CD4-positive, alpha-beta T cell treated with Interleukin-15 for 1 hour (primary cell): ENCODE measurements at places on chromosomes 5 and 9.

DNA sequence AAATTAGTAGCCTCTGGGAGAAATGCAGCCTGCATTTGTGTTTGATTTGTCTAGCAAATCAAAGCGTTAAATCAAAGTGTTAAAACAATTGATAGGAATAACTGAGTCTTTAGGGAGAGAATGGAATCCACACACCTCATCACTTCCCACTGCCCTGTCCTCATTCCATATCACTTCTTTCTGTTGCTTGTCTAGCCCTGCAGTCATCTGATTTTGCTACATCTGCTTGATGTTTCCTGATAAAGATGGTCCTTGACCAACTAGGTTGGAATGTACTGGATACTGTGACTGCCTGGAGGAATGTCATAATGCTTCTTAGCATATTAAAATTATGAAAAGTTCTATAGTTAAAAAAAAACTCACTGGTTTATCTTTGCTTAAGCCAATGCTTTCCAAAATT, 119.9 kb downstream of the DOCK2 start:
- no peak for DNase-seq

DNA sequence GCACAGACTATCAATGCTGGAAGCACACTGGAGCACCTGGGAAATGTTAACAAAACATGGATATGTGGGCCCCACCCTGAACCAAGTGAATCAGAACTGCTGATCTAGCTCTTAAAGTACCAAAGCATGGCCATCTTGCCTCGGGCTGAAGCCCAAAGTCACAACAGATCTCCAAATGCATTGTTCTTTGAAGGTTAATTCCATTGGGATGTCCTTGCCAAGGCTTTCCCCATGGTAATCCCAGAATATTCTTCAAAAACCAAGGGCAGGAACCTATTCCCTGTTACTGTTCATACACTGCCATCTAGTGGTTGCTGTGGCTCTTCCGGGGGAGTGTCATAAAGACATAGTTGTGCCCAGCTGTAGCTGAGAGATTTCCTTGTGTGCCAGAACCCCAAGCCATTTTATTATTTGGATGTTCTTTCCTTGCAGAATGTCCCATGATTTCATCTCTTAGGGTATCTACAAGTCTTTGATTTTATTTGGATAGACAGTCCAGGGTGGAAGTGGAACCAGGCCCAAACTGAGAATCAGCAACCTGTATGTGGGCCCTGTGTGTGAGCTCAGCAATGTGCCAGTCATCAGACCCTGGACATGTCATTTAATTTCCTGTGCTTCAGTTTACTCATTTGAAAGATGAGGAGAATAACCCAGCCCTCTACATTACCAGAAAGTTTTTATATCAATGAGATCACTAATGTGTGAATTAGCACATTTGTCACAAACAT, 290.0 kb downstream of the ACTL7B start:
- DNase-seq: no peak

- DNase-seq: no peak
Measured at GRCh38 chr9:109817146-109817845, 37.3 kb downstream of the PALM2AKAP2 start.

DNA sequence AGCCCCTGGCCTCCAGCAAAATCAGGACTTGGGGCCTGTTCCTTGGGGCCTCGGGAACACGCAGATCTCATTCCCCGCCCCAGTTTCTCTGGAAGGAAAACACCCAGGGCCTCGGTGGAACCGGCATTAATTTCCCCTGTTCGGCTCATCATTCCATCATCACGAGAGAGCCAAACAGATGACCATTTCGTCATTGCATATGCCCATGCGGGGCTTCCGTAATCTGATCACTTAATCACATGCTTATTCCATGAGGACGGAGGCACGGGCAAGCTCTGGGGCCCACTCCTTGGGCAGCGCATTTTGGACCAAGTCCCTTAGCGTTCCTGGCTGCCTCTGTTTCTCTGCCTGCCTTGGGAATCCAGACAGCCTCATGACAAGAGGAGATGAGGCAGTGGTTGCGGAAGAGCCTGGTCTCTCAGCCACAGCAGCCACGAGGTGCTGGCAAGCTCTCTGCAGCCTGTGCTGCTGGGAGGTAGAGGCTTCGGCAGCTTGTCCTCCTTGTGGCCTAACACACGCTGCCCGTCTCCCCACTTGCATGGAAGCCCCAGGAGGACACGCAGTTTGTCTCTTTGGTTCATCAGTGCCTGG, 65.0 kb upstream of the IER5L start:
- DNase-seq: no peak

DNA sequence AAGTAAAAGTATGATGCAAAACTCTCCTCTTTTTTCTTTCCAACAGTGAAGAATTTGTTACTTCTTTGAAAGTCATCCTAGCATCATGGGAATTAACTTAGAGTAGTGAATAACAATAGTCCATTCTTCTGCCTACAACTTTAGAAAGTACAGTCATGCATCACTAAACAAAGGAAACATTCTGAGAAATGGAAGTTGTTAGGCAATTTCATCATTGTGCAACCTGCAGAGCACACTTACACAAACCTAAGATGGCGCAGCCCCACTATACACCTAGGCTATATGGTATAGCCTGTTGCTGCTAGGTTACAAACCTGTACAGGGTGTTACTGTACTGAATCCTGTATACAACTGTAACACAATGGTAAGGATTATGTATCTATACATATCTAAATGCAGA, 1209.3 kb upstream of the C9orf72 start:
- DNase-seq: no peak

- no peak for DNase-seq
Measured at GRCh38 chr9:84504360-84504759, 163.8 kb upstream of the SLC28A3 start.

- no peak for DNase-seq
Measured at GRCh38 chr5:170541146-170541769, 37.4 kb downstream of the KCNIP1 start.

GRCh38 chr9:129264388-129264787, 86.3 kb upstream of the IER5L start:
- no peak for DNase-seq

DNA sequence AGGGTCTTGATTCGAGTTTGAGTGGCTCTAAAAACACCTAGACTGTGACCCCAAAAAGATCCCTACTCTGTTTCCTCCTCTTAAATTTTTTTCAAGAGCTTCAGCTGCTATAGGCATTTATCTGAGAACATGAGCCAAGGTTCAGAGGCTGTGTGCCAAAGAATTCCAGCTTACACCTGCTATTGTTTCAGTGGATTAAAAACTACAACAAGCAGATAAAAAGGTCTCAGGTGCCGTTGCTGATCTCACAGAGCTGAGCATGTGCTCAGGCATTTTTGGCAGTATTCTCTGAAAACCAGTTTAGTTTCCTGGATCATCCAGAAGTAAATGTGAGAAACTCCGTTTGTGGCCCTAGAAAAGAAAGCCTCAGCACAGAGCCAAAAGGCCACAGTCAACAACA, 349.2 kb downstream of the DEPDC1B start:
- DNase-seq: no peak

DNA sequence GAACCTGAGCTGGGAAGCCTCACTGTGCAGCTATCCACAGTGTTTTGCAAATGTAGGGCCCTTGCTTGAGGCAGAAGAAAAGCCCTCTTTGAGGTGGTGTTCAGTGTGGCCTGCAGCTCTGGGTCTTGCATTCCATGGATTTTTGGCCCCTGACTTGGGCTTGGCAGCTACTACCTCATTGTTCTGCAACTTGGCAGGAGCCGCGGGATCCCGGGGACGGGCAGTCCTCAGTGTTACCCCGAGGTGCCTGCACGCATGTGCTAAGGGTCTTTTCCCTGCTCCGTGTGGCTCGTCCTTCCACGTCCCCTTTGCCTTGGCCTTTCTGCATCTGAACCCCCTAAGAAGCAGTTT, 39.8 kb downstream of the NEK6 start:
- no peak for DNase-seq

- no peak for DNase-seq
Measured at GRCh38 chr5:122371511-122372151, 59.6 kb downstream of the SNCAIP start.

GRCh38 chr5:176614805-176615478, 5.0 kb upstream of the GPRIN1 start:
- DNase-seq: no peak

GRCh38 chr5:172144291-172144815, 43.7 kb downstream of the STK10 start:
- no peak for DNase-seq

- no peak for DNase-seq
Measured at GRCh38 chr5:175856408-175857100, 14.8 kb upstream of the CPLX2 start.

GRCh38 chr5:16550316-16550952, 66.4 kb downstream of the RETREG1 start:
- no peak for DNase-seq

- DNase-seq: no peak
Measured at GRCh38 chr5:161686149-161686548, 628 bp downstream of the GABRA6 start.
